WTC11 (cell line): ENCODE measurements at places on chromosomes 1 and 21.

GRCh38 chr1:45071567-45071966, 59.5 kb downstream of the UROD start:
- DNase-seq: no peak

- peak; percentile 60 for DNase-seq
Measured at GRCh38 chr1:56578138-56578962, 1.0 kb downstream of the PLPP3 start.

- DNase-seq: no peak
Measured at GRCh38 chr1:175320804-175321203, 128.2 kb upstream of the KIAA0040 start.

- DNase-seq: peak; percentile 30
Measured at GRCh38 chr1:227729144-227729880, 5.8 kb downstream of the JMJD4 start.

DNA sequence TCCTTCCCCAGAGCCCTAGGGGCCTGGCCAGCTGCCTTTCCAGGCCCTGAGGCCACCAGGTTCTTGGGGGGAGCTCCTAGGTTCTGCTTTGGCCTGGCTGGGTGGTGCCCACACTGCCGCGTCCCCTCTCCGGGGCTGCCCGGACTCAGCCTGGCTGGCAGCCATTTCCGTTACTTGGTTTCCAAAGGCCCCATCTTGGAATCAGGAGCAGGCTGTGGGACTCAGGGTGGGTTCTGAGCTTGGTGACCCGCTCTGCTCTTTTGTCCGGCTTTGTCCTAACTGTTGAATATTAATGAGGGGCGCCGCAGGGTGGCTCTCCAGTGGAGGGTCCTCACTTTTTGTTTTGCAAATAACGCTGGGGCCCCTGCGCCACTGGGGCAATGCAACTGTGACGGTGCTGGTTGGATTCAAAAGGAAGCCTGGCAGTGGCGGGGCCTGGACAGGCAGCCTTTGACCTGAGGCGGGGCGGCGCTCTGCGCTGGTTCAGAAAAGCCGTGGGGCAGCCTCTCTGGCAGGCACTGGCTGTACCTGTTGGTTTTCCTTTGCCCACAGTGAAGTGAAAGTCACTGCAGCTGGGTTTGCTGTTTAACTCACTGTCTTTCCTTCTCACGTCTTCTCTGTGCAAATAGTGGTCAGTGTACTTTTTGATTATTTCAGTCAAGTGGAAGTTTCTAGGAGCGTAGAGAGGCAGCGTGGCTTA, 20.2 kb downstream of the SKI start:
- peak; percentile 93 for DNase-seq

GRCh38 chr1:31776516-31776915, 12.4 kb upstream of the ADGRB2 start:
- no peak for DNase-seq

DNA sequence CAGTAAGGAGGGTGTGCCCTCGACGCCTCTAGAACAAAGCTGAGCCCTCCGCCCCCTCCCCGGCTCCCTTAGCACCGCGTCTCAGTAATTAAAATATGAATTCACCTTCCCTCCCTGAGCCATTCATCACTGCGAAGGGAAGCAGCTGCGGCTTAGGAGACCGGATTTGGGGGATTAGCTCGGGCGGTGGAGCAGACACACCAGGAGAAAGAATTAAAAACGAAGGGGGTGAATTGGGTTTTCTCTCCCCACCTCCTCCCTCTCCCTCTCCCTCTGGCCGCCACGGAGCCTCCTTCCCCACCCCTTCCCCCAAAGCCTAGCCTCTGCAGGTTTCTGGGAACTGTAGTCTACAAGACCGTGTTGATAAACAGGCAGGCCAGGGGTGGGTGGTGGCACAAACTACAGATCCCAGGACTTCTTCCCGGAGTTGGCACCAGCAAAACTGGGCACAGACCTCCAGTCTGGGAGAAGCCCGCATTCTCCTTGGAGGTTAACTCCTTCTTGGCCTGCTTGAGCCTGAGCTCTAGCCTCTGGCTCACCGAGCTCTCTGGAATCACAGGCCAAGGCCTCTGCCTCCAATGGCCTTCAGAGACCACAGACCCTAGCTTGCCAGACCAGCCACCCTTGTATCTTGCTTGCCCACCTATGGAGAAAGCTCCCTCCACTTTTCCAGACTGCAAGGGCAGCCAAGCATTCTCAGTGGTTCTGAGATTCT, 10.8 kb downstream of the BLACAT1 start:
- peak; percentile 84 for DNase-seq

DNA sequence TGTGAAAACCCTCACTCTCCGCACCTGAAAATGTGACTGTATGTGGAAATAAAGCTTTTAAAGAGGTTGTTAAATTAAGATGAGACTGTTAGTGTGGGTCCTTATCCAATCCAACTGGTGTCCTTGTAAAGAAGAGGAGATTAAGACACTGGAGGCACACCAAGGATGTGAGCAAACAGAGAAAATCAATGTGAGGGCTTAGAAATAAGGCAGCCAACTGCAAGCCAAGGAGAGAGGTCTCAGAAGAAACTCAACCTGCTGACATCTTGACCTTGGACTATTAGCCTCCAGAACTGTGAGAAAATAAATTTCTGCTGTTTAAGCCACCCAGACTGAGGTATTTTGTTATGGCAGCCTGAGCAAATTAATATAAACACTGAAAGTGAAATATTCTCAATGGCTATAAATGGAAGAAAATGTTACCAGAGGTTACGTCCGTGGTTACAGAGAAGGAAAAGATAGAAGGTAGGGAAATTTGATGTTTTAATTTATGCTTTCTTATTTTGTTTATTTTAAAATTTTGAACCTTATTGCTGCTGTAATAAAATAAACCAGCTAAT, 22.4 kb upstream of the WLS start:
- DNase-seq: no peak

GRCh38 chr1:246773213-246773641, 49.0 kb downstream of the SCCPDH start:
- no peak for DNase-seq

- no peak for DNase-seq
Measured at GRCh38 chr1:107669996-107670395, 295.0 kb downstream of the VAV3 start.

DNA sequence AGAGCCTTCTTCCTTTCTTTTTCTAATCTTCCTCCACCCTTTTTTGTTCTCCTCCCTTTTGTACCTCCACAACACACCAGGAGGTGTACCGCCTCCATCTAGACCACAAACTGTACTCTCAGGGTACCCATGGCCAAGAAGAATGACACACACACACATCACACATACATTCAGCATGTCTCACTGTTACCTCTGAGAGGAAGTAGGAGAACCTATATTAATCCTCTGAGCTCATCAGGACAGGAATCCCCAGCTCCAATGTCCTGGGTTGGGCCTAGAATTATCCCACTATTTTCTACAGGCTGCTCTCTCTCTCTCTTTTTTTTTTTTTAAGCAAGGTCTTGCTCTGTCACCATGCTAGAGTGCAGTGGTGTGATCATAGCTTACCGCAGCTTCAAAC, 36.7 kb downstream of the ATP2B4 start:
- DNase-seq: no peak

- no peak for DNase-seq
Measured at GRCh38 chr1:241944300-241944699, 13.3 kb upstream of the BECN2 start.

GRCh38 chr1:190453550-190453949, 24.1 kb downstream of the BRINP3 start:
- DNase-seq: no peak

- no peak for DNase-seq
Measured at GRCh38 chr1:154809436-154810413, 60.4 kb downstream of the KCNN3 start.

GRCh38 chr1:210949489-210949888, 184.5 kb downstream of the KCNH1 start:
- no peak for DNase-seq

- no peak for DNase-seq
Measured at GRCh38 chr1:68516066-68516465, 19.2 kb upstream of the DEPDC1 start.

DNA sequence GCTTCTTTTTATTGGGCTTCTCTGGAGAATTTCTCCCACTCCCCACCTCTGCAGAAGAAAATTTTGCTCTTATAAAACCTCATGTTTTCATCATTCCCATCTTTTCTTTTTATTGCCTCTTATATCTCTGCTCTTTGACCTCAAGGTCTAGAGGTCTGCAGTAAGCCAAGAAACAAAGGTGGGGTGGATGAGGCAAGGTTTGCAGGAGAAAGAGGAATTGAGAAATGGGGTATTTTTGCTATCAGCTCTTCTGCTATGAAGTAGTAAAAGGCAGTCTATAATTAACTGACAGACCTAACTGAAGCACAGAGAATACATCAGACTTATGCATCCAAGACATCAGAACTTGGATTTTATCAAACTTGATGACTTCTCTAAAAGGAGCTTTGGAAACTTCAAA, 22.9 kb downstream of the SYT11 start:
- DNase-seq: no peak

GRCh38 chr1:156594190-156594589, 2.6 kb downstream of the NAXE start:
- DNase-seq: no peak

DNA sequence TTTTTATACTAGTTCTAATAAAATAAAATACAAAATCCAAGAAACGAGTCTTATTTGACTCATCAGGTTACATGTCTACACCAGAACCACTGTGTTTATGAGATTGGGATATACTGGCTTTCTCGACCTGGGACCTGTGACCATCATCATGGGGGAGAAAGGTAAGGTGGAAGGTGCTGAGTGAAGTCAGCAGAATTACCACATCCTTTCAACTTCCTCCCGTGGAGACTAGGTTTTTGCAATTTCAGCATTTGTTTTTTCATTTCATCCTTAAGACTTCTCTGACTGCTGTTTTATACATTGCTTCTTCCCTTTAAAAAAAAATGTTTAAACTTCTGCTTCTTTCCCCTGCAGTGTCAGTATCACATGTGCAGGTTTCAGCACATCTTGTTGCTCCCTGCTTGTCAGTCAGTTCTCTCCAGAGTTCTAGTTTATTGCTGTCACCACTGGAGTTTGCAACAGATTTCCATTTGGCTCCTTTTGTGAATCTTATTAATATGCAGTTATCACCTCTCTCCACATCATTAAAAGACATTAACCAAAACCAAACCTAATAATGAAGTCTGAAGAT, 60.4 kb upstream of the HAO2 start:
- DNase-seq: no peak

GRCh38 chr1:154442006-154442740, 37.0 kb downstream of the IL6R start:
- DNase-seq: peak; percentile 56

DNA sequence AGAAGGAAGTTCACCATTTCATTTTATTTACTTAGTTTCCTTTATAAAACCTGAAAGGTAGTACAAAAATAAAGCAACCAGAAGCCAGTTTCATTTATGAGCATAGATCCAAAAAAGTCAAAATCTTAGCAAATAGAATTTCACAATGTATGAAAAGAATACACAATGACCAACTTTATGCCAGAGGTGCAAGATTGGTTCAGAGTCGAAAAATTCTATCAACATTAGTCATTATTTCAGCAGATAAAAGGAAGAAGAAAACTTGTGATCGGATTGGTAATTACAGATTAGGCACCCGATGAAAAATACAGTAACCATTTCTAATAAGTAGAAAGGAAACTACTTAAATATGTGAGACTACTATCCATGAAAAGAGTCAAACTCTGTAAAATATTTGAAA, 89.1 kb downstream of the ITSN1 start:
- no peak for DNase-seq

- no peak for DNase-seq
Measured at GRCh38 chr1:58895082-58895481, 111.2 kb upstream of the JUN start.

- DNase-seq: no peak
Measured at GRCh38 chr1:169103480-169103893, 3.0 kb upstream of the ATP1B1 start.

DNA sequence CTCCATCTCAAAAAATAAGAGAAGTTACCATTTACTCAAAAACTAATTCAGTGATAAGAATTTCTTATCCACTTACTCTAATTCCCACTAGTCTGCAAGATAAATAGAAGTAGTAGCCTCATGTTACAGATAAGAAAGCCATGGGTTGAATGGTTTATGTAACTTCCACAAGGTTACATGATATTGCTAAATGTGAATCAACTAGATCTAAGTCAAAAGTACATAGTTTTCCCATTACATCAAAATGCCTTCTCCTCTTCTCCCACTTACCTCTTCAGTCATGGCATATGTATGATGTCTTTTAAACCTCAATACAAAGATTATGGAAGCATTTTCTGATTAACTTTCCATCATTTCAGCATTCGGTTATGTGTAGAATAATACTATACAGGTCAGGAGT, 108.5 kb downstream of the ASH1L start:
- DNase-seq: no peak

GRCh38 chr1:61442544-61442943, 282.4 kb downstream of the TM2D1 start:
- DNase-seq: no peak
